ENCODE measurements at places on chromosomes 4 and X.

GRCh38 chr4:8472689-8473197 lies 32.2 kb downstream of the TRMT44 start:
- no peak for DNase-seq

DNA sequence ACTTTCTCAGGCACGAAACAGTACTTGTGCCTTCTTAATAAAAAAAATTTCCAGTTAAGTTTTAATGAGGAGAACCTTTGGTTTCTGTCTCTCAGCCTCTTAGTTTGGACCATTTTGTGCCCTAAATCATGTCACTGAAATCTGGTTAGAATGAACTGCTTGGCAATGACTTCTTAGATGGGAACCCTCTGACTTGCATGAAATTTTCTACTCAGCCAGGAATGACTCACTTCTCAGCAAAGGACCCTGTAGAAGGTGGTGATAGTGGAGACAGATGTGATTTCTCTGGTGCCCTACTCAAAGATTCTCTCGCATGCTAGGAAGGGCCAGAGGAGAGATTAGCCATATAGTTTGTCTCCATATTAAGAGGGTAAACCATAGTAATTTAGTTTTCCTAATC lies 50.5 kb downstream of the RASL11B start:
- no peak for DNase-seq

- DNase-seq = peak; percentile 44
Measured at GRCh38 chr4:7960790-7961655, 21.4 kb upstream of the AFAP1 start.

GRCh38 chrX:8635812-8636211 lies 96.1 kb downstream of the ANOS1 start:
- no peak for DNase-seq

DNA sequence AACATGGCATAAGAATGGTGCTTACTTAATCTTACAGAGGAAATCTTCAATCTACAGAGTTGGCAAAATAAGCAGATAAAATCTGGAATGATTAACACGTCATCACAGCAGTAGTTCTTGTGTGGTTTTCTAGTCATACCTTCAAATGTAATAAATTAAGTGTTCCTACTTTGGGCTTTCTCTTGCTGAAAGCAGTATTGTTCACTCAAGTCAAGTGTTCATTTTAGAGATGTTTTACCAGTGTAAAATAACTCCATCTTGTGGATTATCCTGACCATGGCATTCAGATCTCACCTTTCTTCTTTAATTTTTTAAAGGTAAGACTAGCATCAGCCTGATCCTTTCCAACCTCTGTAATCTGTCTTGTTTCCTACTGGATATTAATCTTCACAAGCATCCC lies 72.9 kb downstream of the ADAMTS3 start:
- DNase-seq = no peak

DNA sequence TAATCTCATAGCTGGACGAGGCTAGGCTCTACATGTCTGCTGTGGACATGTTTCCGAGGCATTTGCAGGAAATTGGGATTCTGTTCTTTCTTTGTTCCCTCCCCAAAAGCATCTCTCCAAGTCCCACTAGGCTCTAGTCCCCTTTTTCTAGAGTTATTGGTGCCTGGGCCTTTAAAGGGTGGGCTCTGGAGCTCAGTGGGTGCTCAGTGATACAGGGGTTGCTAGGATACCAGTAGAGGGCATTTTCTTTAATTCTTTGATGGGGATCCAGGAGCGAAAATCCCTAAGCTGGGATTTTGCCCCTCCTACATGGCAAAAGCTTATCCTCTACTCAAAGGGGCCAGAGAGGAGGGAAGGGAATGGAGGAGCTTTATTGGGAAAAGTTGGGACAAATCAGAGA lies 34.2 kb downstream of the ARHGEF9 start:
- no peak for DNase-seq

DNA sequence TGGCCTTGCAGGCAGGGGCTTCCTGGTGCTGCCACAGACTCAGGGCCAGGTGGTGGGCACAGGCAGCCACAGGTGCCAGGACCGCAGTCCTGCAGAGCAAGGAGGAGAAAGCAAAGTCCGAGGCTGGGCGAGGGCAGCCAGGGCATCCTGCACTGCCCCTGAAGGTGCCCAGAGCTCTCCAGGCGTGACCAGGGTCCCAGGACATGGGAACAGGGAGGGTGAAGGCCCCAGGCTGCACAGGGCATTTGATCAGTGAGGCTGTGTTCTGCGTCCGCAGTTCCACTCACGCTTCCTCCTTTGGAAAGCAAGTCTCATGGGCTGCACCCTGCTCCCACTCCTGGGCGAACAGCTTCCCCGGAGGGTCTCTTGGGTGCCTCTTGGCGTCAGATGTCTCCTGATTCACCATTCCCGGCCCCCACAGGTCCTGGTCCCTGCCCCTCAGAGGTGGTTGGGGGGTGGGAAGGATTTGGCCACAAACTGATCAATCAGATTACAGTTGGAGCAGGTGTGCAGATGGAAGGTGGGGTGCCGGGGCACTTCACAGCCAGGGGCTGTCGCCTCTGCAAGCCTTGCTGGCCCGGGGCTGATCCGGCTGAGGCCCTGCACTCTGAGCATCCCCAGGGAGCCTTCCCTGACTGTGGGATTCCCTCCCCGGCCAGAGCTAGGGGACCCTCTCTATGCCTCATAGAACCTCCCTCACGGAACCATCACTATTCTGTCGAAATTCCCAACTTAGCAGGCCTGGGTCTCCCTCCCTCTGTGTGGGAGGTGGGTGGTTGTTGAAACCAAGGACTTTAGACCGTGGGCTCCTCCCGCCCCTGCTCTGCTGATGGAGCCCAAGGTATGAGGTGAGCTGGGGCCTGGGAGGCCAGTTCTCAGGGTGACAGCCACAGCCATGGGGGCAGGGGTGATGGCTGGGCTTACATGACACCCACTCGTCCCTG lies 3.3 kb downstream of the SH3TC1 start:
- DNase-seq = no peak

GRCh38 chr4:41622787-41623186 lies 84.8 kb downstream of the LIMCH1 start:
- no peak for DNase-seq

- no peak for DNase-seq
Measured at GRCh38 chr4:122666527-122667245, 45.8 kb upstream of the IL21 start.

- no peak for DNase-seq
Measured at GRCh38 chr4:68593112-68593511, 17.0 kb upstream of the UGT2B17 start.

DNA sequence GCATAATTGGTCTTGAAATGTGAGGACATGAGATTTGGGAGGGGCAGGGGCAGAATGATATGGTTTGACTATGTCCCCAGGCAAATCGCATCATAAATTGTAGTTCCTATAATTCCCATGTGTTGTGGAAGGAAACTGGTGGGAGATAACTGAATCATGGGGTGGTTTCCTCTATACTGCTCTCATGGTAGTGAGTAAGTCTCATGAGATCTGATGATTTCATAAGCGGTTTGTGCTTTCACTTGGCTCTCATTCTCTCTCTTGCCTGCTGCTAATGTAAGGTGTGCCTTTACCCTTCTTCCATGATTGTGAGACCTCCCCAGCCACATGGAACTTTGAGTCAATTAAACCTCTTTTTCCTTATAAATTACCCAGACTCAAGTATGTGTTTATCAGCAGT lies 2595.9 kb downstream of the PCDH7 start:
- no peak for DNase-seq

DNA sequence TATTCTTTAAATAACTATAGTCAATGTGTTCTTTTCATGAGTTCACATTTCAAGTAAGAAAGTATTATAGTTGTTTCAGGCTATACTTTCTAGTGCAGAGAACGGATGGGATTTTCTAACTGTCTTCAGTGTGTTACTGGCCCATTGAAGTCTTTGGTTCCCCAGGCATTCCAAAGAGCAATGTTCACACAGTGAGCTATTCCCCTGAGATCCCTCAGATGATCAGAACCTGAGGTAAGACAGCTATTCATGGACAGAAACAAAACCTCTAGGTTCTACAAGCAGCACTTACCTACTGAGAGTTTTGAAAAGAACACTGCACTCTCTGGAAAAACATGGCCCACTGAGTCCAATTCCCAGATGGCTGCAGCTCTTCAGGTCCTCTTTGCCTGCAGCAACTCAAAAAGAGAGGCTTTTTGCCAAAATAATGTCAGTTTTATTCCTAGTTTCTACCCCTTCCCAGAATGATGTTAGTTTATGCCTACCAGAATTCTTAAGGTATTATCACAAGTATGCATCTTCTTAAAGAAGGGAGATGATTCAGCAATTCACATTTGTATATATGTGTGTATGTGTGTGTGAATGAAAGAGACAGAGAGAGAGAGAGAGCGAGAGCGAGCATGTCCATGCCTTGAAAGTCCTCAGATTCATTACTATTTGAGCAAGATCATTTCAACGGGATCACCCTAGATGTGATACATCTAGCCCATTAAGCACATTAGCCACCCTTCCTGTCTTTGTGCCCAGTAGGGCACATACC lies 146.1 kb downstream of the PDHA2 start:
- no peak for DNase-seq

GRCh38 chr4:42411803-42412202 lies 14.5 kb downstream of the SHISA3 start:
- no peak for DNase-seq

GRCh38 chr4:54712206-54712605 lies 54.4 kb downstream of the KIT start:
- DNase-seq = no peak

DNA sequence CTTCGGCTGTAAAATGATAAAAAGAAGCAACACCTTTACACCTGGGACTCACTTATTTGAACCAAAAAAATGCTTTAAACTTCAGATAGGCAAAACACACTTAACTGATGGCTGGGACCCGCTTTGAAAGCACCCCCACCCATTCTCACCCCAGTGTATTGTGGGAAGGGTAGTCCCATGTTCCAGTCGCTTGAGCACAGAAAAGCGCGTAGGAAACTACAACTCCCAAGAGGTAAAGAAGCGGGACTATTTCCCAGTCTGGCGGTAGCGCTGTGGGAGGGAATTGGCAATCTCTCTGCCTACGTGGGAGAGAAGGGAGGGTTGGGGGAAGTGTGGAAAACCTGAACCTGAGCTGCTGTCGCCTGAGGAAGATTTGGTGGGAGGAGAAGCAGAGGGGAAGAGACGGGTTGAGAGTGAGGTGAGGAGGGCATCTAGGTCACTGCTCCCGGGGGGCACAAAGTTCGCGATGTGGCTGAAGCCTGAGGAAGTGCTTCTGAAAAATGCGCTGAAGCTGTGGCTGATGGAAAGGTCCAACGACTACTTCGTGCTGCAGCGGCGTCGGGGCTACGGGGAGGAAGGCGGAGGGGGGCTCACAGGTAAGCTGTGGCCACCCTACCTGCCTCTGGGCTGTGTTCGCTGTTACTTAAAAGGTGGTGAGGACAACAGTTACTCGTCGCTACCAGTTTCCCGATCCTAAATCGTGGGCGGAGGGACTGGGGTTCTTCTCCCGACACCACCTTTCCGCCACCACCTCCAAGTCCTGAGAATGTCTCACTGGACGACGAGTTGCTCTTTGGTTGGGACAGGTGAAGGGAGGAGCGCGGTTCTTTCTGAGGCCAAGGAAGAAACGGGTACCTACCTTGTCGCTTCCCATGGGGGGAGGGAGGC lies at the start of gene TBC1D8B:
TBC1D8B (plus strand) TSS at position 286 of the 888 bp plus-strand sequence; CDS start at position 467, 181 bp downstream.
- no peak for DNase-seq

- no peak for DNase-seq
Measured at GRCh38 chrX:151175283-151176062, 911 bp upstream of the GPR50 start.
